ENCODE measurements at places on chromosomes 11 and 22.
A peak's percentile ranks its signal among the peaks of the same experiment; 100 is the strongest.

GRCh38 chr11:88303037-88303436 lies 34.5 kb downstream of the CTSC start:
- no peak for DNase-seq

DNA sequence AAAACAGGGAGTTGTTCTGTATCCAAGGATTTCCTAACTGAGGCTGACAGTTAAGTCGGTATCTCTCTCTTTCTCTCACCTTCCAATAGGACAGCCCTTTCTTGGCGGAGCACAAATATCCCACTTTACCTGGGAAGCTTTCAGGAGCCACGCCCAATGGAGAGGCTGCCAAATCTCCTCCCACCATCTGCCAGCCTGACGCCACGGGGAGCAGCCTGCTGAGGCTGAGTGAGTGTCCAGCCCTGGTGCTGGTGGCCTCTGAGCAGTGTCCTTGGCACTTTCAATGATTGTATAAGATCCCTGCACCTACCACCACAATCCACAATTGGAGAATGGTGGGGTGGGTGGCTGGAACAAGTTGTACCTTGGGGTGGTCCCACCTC lies 33.7 kb downstream of the CYB5R2 start:
- DNase-seq: no peak

GRCh38 chr11:32908619-32909018 lies 16.0 kb downstream of the QSER1 start:
- no peak for DNase-seq

GRCh38 chr11:75262961-75263852 lies 22.6 kb downstream of the TPBGL start:
- no peak for DNase-seq

DNA sequence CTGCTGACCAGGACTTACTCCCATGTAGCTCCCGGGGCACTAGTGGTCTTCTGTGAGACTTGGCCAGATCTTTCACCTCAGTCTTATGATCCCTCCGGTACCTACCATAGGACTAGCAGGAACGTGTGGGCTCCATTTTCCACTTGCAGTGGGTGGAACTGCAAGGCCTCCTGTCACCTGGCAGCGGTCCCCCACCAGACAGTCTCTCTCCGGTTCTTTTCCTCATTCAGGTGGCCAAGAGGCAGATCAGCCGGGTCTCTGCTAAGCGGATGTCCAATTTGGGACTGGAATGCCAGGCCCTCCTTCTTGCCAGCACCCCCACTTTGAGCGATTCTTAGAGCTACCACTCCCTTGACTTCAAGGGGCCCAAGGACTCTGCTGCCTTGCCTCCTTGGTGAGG lies 158.9 kb downstream of the NAV2 start:
- no peak for DNase-seq

DNA sequence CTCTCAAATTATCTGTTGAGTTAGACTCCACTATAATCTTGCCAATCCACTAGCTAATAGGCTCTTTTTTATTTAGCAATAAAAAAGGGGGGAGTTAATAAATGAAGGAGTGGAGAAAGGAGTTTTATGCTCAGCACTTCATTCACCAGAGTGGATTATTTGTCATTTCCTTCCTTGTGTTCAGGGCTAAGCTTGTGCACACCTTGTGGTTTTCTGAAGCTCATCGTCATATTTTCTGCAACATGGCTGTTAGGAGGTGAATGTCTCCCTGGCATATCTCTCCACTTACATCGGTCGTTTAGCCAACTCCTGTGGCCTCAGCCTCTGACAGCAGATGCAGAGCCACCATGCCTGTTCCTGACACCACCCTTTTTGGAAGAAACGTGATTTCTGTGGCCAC lies 83.9 kb upstream of the MTNR1B start:
- no peak for DNase-seq

DNA sequence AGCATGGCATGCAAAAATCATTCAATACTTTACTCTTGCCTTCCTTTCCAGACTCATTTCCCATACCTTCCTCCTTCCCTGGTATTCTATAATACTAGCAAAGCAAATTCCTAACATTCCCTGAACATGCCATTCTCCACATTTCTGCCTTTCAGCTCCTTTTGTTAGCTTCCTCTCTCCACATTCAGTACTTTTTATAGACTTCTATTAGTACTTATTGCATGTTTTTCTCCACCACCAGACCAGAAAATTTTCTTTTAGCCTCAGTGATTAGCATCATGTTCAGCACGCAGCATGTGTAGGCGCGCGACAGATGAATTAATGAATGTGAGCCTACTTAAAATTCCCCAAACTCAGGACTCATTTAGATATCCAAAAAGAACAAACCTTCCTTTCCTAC lies 935.3 kb downstream of the DLG2 start:
- DNase-seq: peak; percentile 86

Measured in HAP-1 (cell line).